ENCODE measurements at places on chromosomes 1 and 21. TPM values are rescaled to one million over a fixed set of nuclear protein-coding genes. Genes with fewer than 3 reads are reported as not detected.
A peak's percentile ranks its signal among the peaks of the same experiment; 100 is the strongest.

DNA sequence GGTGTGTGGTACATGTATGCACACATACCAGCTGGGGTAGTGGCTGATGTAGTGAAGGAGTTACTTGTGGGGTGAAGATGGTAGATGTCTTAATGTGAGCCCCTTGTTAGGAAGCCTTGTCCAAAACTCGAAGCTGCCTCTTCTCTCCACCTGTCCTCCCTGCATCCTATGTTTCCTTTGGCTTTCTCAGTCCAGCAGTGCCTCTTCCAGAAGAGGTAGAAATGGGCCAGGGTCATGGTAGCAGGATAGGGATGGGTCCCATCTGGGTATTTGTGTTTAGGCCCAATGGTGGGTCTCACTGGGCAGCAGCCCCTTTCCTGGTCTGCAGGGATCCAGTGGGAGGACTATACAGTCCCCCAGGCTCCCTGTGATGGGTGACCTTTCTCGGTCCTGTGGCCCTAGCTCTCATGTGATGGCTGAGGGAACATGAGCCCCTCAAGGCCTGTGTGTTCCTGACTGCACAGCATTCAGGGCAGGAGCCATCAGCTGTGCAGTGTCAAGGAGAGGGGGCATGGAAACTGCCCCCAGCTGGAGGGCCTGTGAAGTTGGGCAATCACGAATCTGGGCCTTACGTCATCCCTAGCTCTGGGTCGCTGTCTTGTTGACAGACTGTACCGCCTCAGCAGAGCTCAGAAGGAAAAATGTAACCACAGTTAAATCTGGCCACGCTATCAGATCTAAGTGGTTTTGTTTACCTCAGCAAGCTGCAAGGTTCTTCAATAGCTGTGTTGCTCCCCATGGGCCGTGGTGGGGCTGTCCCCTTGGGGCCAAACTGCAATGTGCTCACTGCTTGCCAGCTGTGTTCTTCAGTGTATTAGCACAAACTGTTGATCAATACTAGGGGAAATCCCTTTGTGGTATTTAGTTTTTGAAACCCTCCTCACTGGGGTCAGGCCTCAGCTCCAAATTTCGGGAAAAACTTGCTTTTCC, 82.7 kb downstream of the NOS1AP start:
- no peaks in the 10 kb centered on the region for H3K4me1 ChIP-seq
- H3K36me3 ChIP-seq = no peaks in the 10 kb centered on the region
- DNase-seq = peak; percentile 78

DNA sequence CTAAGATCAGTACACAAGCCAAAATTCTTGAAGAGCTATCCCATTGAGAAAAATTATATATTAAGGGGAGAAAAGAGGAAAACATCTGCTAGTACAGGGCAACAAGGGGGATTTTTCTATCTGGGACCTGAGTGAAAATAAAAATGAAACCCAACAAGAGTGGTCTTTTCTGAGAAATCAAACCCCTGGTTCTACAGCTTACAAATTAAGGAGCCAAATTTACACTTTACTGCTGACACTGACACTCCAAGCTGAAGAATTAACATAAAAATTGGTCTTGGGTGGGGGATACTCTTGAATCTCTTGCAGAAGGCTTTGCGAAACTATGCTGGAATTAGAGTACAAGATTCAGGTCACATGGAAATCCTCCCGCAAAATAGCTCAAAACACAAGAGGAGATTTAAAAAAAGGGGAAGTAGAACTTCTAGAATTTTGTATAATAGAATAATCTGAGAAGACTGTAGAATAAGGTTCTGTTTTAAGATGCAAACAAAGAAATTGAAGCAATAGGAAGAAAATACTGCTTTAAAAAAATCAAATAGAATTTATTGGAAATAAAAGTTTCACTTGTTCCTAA, 32.1 kb upstream of the HSPA13 start:
- H3K27ac ChIP-seq = no peak overlapping the region
- no peak overlapping the region for H3K4me3 ChIP-seq
- no peak for DNase-seq

DNA sequence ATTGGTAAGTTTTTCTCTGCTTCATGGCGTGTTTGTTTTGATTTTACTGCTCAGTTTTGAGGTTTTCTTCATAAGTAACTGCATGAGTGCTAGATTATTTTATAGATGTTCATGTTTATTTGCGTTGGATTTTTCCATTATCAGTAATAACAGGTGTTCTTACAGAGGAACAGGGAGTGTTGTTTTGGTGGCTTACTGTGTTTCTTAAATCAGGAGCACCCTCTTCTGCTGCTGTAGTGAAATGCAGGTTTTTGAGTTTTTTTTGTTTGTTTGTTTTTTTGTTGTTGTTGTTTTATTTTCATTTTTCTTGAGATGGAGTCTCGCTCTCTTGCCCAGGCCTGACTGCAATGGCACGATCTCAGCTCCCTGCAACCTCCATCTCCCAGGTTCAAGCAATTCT, 32.6 kb downstream of the CTBS start:
- no peaks in the 10 kb centered on the region for H3K36me3 ChIP-seq
- H3K27ac ChIP-seq = no peak overlapping the region
- no peaks in the 10 kb centered on the region for H3K4me1 ChIP-seq
- H3K27me3 ChIP-seq = no peaks in the 10 kb centered on the region
- DNase-seq = no peak

DNA sequence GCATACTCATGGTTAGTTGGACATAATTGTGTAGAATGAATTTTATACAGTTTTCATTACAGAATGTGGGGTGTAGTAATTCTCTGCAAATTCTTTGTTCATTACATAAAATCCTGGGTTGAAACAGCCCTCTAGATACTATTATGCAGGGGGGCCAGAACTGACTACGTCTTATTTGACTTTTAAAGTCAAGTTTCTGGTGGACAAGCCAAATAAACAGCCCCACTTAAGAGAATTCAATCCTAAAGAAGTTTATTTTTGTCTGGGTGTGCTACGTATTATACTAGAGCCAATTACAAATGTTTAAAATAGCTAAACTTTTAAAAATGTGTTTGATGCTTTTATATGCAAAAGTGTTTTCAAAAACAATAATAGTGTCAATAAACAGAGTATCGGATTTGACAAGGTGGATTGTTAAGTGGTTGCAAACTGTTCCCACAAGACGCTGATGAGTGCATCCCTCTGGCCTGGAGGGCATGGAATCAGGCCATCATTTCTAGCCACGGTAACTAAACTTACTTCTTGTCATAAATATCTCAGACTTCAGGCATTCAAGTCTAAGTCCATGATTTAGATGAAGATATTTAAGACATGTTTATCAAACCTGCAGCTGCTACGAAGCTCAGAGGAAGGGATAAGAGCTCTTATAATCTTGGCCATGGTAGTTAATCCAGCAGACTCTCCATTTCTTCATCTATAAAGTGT, 646.3 kb downstream of the KIF26B start:
- peak; percentile 39 for DNase-seq
- no peak overlapping the region for H3K4me3 ChIP-seq
- no peaks in the 10 kb centered on the region for H3K36me3 ChIP-seq
- H3K27ac ChIP-seq = no peak overlapping the region
- H3K4me1 ChIP-seq = no peaks in the 10 kb centered on the region
- H3K27me3 ChIP-seq = no peaks in the 10 kb centered on the region

The SPRR1A gene
- total RNA-seq = not detected

The OR2T2 gene
- total RNA-seq = not detected

Measured in astrocyte (in vitro differentiated cells and primary cell).